AG09319 (cell line): ENCODE measurements at places on chromosomes 6 and 20.
A peak's percentile ranks its signal among the peaks of the same experiment; 100 is the strongest.

GRCh38 chr6:135105710-135106109 lies 51.1 kb upstream of the HBS1L start:
- no peak for DNase-seq

DNA sequence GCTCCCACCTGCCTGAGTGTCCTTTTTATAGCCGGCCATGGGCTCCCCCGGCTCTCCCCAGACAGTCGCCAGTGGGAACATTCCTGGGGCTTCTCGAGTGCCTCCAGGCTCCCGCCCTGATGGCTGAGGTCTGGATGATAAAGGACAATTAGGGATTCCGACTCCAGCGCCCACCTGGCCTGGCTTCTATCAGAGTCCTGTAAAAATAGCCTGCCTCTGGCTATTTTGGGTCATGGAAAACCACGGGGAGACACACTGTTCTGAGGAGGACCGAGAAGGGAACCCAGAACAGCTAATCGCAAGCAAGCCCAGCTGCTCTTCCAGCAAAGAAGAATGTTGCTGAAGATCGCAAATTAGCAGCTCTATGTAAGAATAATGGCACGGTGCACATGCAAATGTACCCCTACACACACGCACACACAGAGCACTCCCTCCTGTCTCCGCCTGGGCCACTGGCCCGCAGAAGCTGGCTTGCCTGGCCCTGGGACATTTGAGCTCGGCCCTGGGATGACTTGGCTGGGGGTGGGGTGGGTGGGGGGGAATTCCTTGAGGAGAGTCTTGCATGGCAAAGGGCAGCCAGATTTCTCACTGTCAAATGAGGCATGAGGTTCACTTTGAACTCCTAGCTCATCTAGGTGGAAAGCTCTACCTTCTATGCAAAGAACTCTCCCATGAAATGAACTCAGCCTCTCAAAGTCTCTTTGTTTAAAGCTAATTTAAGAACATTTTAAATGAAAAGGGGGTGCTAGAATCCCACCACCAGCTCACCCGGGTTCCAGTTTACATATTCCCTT lies 55.3 kb downstream of the CTCFL start:
- DNase-seq: no peak

- no peak for DNase-seq
Measured at GRCh38 chr20:31663838-31664695, 26.4 kb downstream of the COX4I2 start.

- no peak for DNase-seq
Measured at GRCh38 chr6:28743271-28743789, 180.5 kb downstream of the TRIM27 start.

DNA sequence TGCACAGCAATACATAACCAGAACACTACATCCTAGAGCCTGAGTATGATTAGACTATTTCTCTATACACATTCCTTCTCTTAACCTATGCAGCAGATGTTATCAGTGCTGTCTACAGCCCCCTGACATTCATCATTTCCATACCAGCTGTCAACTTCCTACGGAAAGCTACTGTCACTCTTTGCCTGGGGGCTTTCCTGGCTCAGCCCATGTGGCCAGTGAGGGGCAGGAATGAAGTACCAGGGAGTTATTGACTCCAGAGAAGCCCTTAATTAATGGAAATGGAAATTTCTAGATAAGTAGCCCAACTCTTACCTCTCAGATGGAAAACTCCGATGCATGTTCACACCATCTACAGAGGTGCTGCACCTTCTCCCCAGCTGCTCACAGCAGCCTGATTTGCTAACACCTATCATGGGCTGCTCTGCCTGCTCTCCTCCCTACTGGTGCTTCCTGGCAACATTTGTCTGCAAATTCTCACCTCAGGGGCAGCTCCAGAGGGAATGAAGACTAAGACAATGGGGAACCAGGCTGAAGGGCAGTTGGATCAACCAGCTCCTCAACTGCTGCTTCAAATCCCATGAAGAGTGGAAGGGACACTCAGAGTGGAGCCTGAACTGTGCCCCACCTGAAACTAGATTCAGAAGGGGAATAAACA lies 59.6 kb downstream of the LINC00237 start:
- DNase-seq: no peak

- no peak for DNase-seq
Measured at GRCh38 chr6:158344534-158344933, 32.3 kb downstream of the TULP4 start.

DNA sequence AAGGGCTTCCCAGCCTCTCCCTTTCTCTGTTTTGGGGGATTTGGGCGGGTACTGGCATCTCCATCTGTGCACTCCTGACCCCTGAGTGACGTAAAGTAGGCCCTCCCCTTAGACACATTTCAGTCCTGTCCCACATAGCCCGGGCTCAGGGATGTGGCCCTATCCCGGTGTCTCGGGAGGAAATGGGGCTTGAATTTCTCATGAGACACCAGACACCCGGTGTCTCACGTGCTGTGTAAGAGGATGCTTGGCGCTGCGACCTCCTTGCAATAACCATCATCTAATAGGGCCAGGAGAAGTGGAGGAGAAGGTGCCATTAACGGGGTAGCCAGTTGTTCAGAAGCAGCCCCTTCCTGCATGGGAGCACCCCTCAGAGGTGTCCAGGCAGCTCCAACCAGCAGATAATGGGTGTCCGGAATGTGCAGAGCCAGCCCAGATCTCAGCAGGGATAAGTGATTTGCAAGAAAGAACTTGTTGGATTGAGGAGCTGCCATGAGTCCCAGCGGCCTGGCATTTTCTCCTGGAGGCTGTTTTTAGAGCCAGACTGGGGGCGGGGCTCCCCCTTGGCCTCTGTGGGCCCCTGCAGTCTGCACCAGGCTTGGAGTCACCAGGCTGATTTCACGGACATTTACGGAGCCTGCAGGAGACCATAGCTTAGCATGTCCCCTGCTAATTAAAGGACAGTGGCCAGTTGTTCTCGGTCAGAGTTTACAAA lies 372.0 kb downstream of the PREX1 start:
- DNase-seq: no peak

DNA sequence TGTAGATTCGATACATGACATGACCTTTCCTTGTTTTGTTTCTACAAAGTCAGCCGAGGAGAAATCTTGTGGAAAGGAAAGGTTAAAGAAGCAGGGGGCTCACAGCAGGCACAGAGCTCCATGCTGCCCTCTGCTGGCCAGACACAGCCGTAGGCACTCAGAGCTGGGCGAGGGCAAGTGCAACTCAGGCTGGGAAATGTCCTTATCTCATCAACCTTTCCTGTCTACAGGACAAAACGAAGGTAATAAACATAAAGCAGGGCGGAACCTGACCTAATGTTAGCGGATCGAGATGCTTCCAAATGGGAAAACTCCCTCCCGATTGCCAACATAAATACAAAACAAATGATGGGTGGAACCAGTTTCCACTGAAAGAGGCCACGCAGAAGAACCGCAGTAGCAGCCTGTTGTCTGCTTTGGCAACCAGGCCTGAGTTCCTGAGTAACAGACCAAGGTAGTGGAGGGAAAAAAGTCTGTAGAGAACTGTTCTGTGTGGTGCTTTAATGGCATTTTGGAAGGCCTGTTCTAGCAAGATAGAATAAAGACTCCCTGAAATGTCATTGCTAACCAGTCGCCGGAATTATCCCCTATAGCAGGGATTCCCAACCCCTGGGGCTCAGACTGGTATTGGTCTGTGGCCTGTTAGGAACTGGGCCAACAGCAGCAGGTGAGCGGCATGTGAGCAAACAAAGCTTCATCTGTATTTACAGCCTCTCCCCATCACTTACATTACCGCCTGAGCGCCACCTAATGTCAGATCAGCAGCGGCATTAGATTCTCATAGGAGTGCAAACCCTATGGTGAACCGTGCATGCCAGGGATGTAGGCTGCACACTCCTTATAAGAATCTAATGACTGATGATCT lies 85.2 kb downstream of the MBOAT1 start:
- DNase-seq: peak; percentile 11

DNA sequence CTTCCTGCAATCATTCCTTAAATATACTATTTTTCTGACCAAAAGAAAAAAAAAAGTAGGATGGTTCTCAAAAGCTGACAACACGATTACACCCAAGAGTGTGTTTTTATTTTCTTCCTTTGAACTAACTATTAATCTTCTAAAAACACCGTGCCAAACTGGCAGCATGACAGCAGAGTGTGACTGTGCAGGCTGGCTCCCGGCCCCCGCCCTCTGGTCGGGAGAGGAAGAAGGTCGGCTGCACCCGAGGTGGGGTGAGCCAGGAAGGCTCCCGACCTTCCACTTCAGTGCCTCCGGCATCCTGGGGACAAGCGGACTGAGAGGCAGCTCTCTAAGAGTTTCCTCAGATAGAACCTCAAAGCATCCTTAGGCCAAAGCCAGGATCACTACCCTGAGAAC lies 29.2 kb downstream of the SLC22A23 start:
- DNase-seq: no peak

DNA sequence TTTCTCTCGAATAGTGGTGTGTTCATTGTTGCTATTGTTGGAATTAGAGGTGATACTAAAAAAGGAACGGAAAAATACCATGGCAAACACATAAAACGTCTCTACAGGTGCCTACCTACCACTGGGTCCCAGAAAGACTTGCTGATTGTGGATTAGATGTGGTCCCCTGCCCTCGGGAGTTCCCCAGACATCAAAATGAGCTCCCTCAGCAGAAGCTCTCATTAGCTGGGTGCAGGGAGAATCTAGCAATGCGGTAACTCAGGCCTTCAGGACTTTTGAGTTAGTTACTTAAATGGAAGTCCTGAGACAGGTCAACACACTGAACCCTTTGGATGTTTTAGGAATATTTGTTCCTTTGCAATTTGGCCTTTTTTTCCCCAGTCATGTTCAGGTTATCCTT lies 6.1 kb downstream of the IRF4 start:
- no peak for DNase-seq

DNA sequence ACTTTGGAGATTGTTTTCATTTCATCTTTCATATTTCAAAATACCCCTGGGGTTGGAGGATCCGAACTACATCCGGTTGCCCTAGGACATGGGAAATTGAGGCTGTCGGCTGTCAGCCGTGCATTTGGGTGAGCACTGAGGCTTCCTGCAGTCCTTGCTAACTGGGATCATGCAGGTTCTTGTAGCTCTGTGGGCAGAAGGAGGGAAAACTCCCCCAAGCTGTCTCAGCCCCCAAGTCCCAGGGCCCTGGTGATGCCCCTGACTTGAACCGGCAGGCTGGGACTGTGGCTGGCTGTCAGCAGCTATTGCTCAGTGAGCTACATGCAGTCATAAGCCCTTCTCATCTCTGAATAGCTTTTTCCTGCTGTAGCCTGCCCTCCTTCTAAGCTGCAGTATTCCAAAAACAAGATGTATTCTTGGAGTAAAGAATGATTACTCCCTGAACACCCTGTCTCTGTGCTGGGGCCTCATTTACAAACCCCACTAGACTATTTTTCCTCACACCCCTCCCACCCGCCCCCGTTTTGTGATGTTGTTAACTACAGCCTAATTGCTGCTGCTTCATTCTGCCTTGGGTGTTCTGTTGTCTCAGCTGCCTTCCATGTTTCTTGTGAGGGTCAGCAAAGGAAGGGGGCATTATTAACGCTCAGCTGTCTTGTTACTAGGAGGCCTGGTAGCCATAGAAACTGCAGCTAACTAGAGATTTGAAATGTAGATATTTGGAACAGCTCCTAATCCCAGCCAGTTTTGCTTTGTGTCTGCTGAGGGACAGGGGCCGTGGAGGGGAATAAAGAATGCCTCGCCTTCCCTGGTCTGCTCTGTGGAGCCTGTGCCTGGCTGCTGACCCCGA lies 18.1 kb downstream of the MTRES1 start:
- no peak for DNase-seq

GRCh38 chr20:52062452-52063209 lies 128.9 kb downstream of the ZFP64 start:
- DNase-seq: no peak

DNA sequence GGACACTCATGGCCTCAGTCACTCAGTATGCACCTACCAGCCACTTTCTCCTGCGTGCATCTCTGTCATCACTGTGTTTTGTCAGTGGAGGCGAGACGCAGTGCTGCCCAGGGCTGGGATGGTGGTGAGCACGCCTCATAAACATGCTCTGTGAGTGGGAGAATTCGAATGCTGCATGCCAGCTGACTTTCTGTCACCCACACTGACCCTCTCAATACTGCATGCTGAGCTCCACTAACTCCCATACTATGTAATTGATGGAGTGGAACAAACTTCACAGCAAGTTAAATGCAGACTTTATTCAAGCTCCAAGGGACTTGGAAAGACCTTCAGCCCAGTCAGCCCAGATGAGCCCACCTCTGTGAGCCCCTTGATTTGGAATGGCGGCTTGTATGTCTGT lies 22.7 kb upstream of the GGTLC1 start:
- DNase-seq: no peak

- no peak for DNase-seq
Measured at GRCh38 chr6:145490068-145490467, 245.3 kb downstream of the EPM2A start.

- no peak for DNase-seq
Measured at GRCh38 chr6:104428184-104428583, 431.5 kb downstream of the HACE1 start.

- no peak for DNase-seq
Measured at GRCh38 chr20:54292185-54292584, 84.3 kb downstream of the PFDN4 start.

GRCh38 chr6:106360410-106360988 lies at the start of gene CRYBG1:
Gene CRYBG1, plus strand, starts transcription at chr6:106360717. Its CDS starts 192 bp downstream, at chr6:106360909.
- no peak for DNase-seq

DNA sequence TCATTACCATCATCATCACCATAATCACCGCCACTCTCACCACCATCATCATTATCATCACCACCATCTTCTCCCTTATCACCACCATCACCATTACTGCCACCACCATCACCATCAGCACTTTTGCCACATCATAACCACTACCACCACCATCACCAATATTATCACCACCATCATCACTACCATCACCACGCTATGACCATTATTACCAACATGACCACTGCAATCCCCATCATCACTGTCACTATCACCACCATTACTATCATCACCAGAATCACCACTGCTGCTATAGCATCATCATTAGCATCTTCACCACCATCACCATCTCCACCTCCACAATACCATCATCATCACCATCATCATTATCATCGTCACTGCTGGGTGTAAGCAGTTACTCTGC lies 25.6 kb downstream of the CST1 start:
- DNase-seq: no peak

- no peak for DNase-seq
Measured at GRCh38 chr20:2260250-2260649, 35.6 kb upstream of the TGM3 start.

DNA sequence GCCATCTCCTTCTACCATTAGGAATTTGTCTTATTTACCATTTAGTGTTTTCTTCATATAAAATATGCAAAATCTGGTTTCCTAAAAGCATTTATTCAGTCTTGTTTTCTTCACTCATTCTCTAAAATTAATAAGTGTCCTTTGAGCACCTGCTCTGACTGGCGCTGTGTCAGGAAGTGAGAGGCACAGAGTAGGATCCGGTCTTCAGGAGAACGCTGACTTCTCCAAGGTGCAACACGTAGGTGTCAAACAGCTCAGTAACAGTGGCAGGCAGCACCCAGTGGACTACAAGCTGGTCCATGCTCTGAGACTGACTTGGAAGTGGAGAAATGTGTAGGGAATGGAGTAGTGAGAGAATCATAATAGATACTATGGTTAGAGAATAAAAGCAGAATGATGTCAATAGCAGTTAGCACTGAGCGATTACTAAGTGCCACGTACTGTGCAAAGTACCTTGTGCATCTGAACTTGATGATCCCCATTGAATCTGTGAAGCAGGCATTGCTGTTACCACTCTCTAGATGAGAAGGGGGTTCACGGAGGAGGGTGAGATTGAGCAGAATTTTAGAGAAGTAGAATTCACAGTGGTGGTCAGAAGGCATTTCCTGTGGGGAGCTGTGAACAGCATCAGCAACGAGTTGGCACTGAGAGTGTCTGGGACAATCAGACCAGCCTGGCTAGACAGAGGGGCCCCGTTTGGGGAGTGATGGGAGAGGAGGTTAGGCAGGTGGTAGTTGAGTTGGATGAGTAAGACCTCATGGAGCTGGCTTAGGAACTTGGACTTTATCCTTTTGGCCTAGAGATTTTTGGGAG lies 569.8 kb downstream of the QKI start:
- DNase-seq: no peak
